ENCODE measurements at places on chromosomes 4 and X.

DNA sequence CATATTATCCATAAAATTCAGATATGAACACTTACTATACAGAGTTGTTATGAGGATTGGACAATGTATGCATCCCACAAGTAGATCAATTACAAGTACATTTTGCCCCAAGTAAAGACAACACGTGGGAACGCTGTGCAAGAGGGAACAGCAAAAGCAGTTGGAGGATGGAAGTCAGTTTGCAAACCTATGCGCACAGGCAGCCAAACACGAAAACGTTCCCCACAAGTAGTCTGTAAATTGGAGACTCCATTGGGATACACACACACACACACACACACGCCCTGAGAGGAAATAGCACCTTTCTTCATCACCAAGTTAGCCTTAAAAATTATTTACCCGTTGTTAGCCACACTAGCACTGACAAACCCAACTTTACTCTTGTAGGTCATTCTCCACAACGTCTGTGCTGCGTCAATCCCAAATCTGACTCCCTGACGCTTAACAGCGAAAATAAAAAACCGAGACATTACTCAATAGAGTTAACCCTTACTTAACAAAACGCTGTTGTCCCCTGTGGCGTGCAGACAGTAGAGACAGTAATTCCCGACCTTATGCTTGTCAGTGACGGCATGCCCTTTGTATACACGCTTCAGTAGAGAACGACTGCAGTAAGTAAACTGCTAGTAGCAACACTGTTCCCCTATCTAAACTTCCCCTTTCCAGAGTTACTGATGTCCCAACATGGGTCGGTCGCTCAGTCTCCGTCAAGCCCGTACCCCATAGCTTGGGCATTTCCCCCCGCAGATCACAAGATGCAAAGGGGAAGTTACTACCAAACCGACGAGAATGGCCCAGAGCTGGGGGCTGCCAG lies 730 bp downstream of the MANBA start:
- DNase-seq: no peak

DNA sequence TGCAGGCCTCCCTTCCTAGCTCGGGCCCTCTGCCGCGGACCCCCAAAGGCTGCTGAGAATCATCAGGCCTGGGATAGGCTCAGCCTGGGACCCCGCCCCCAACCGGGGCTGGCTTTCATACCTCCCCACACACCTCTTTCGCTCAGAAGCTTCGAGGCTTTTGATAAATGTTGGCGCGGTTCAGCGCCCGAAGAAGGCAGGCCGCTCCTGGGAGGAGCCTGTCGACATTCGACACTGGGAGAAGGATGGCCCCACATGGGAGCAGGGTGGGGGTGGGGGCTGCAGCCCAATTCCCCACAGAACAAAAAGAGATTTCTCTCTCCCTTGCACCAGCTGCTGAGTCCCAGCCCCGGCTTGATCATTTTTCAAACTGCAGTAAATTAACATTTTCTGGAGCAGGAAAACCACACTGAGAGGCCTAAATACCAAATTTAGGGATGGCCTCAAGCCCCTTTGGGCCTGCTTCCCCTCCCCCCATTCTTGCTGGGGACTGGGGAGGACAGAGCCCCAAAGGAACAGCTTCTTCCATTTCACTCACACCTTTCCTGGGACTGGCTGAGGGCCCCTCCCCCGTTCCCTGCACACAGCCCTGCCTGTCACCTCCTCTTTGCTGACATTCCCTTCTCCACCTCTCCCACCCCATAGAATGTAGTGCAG lies 112.9 kb upstream of the PJA1 start:
- DNase-seq: no peak

- DNase-seq: no peak
Observed at GRCh38 chr4:71380788-71381187, 42.0 kb downstream of the SLC4A4 start.

DNA sequence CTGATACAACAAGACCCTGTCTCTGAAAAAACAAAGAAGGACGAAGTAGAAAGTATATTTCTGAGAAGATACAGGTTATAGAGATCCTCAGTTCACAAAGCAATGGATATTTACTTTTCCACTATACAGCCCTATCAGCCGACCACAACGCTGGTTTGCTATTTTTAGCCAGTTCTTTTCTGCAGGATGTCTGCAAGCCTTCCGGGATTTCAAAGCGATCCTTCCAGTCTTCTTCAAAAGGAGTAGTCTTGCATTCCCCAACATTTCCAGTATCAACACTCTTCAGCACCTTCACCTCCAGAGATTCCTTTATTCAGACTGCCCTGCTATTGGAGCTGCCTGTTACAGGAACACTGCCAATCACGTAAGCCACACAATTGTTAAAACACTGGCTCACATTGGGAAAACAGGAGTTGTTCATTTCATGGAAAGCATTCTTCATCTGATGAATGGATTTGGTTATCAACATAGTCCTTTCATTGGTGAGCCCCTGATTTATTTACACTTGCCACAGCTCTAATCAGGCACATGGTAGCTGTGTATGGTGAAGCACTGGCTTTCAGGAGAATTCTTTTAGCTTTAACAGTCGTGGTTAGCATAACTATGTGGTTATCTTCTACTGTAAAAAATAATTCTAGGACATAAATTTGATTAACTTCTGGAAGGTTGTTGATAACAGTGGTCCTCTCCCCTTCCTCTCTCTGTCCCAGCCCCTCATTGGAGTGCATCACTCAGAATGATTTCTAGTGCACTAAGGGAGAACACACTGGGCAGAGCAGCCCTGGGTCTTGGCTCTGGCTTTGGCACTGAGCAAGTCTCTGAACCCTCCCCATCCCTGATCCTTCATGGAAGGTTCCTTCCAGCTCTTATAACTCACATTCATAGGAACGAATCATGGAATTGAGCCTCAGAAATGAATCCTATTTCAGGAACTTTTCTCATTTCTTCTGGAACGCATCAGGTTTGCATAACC lies 109.9 kb upstream of the SORBS2 start:
- no peak for DNase-seq

Measured in stimulated activated CD8-positive, alpha-beta memory T cell treated with anti-CD3 and anti-CD28 coated beads, Interleukin-12 subunit alpha, Interleukin-12 subunit beta, amount 100 ng/mL, for 4 hours (primary cell).